ENCODE measurements at places on chromosomes 12 and 14. TPM values are rescaled to one million over a fixed set of nuclear protein-coding genes. Genes with fewer than 3 reads are reported as not detected.
A peak's percentile ranks its signal among the peaks of the same experiment; 100 is the strongest.

- DNase-seq = no peak
Measured at GRCh38 chr12:121238604-121239350, 28.8 kb downstream of the P2RX4 start.

GRCh38 chr14:100297320-100298300 is 8.6 kb downstream of the SLC25A29 start:
- peak; percentile 82 for DNase-seq

GRCh38 chr12:22334410-22335100 is at the start of gene ST8SIA1:
Gene ST8SIA1 (minus strand): TSS chr12:22334707. CDS start chr12:22334232, 475 bp downstream.
- peak; percentile 53 for DNase-seq

The LAG3 gene
- total RNA-seq = 0.97 TPM

The CLEC7A gene
- 10.4 TPM for total RNA-seq

The TAS2R13 gene
- total RNA-seq = 0.44 TPM

All from left cardiac atrium (tissue), 4 donors.